Renal cortex interstitium (tissue), 15 donors: ENCODE measurements at places on chromosomes 1 and 21. TPM values are rescaled to one million over a fixed set of nuclear protein-coding genes. Genes with fewer than 3 reads are reported as not detected.

The TFF1 gene
- polyA plus RNA-seq: 0.94 TPM

The FOXD3 gene
- polyA plus RNA-seq: 0.18 TPM

The HTR6 gene
- 1.3 TPM for polyA plus RNA-seq

The CELA2A gene
- 0.41 TPM for polyA plus RNA-seq

The CLCA4 gene
- polyA plus RNA-seq: not detected

The PALMD gene
- polyA plus RNA-seq: 2.0 TPM

The LRRIQ3 gene
- 5.4 TPM for polyA plus RNA-seq

The DUSP23 gene
- polyA plus RNA-seq: 22.1 TPM

The BSND gene
- polyA plus RNA-seq: 4.2 TPM

The PADI2 gene
- polyA plus RNA-seq: 2.6 TPM

The TRNP1 gene
- 4.7 TPM for polyA plus RNA-seq

The SIPA1L2 gene
- polyA plus RNA-seq: 29.6 TPM

The ADAMTSL4 gene
- polyA plus RNA-seq: 16.9 TPM

The NR1I3 gene
- 3.1 TPM for polyA plus RNA-seq

The RBM11 gene
- 3.1 TPM for polyA plus RNA-seq

The OR14C36 gene
- not detected for polyA plus RNA-seq

The FCER1G gene
- 12.3 TPM for polyA plus RNA-seq

The RORC gene
- 0.52 TPM for polyA plus RNA-seq

The KISS1 gene
- 0.92 TPM for polyA plus RNA-seq

The CD160 gene
- 2.6 TPM for polyA plus RNA-seq

The KRTAP11-1 gene
- polyA plus RNA-seq: not detected

The CFHR2 gene
- 0.15 TPM for polyA plus RNA-seq
